Stimulated activated CD4-positive, alpha-beta T cell treated with anti-CD3 and anti-CD28 coated beads, TNF-alpha, amount 100 ng/mL, for 24 hours (primary cell): ENCODE measurements at places on chromosomes 6 and 20.

DNA sequence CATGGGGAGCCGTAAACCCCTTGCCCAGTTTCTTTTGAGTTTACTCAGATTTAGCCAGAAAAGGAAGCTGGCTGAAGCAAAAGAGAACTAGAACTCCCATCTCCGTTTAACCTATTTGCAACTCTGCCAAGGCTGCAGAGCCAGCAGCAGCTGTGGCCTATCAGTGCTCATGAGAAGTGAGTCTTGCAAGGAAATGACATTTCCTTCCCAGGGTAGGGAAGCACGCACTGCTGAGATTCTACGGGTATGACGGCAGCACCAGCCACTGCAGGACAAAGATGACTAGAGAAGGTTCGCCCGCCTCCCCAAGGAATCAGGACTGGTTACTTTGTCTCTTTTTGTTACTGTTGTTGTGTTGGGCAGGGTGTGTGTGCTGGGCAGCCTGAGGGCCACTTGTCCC, 47.6 kb downstream of the PPP1R3G start:
- no peak for DNase-seq

GRCh38 chr6:157107915-157108651, 215.2 kb downstream of the TMEM242 start:
- DNase-seq: no peak

- no peak for DNase-seq
Observed at GRCh38 chr20:11166712-11167111, 492.9 kb upstream of the JAG1 start.

DNA sequence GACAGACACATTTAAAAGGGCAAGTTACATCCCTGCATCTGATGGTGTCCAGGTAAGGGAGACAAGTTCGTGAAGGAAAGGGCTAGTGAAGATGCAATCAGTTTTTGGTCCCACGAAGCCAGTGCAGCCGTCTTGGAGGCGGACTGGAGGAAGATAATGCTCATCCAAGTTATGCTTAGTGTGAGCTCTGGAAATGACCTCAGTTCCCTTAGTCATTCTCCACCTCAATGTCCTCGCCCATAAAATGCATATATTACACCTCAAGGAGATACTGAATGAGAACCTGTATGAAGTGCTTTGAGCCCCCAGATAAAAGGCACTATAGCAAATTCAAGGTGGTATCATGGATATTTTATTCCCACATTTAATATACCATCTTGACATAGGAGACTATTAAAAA, 358.8 kb downstream of the ADGRB3 start:
- DNase-seq: no peak

- no peak for DNase-seq
Observed at GRCh38 chr20:39534846-39535245, 572.7 kb downstream of the DHX35 start.

- no peak for DNase-seq
Observed at GRCh38 chr6:32163559-32164258, 686 bp upstream of the EGFL8 start.

DNA sequence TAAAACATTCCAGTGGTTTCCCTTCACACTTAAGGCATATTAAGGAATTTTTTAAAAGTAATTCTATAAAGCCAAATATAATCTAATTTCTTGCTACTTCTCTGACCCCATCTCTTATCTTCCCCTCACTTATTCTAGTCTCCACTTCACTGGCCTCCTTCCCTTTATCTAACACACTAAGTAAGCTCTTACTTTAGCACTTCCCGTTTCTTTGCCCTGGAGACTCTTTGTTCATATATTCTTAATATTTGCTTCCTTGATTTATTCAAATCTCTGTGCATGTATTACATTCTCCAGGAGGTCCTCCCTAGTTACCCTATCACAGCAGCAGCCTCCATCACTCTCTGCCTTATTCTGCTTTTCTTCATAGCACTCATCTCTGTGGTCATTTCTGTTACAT, 20.3 kb downstream of the GTPBP2 start:
- DNase-seq: no peak

DNA sequence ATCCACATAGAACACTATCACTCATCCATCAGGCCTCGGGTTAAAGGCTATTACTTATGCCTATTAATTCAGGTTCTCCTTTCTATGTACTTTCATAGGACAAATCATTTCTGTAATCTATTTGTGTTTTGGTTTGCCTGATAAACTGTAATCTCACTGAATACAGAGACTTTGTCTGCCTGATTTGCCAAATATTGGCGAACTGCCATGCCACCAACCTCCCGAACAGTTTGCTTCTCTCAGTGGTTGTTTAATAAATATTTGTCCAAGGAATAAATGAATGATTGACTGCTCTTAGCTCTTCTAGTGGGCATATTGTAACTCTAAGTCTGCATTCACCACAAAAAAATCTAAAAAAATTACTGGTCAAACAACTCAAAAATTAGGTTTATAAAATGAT, 170.1 kb upstream of the ZFP64 start:
- no peak for DNase-seq

- DNase-seq: no peak
Observed at GRCh38 chr6:85005494-85005893, 241.1 kb upstream of the TBX18 start.

DNA sequence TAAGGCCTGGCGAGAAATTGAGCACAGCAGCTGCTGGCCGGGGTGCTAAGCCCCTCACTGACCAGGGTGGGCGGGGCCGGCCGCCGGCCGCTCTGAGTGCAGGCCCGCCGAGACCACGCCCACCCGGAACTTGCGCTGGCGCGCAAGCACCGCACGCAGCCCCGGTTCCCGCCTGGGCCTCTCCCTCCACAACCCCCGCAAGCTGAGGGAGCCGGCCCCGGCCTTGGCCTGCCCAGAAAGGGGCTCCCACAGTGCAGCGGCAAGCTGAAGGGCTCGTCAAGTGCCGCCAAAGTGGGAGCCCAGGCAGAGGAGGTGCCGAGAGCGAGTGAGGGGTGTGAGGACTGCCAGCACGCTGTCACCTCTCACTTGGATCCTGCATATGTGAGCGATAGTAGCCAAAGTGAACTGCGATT, 251.2 kb downstream of the GJA1 start:
- no peak for DNase-seq

DNA sequence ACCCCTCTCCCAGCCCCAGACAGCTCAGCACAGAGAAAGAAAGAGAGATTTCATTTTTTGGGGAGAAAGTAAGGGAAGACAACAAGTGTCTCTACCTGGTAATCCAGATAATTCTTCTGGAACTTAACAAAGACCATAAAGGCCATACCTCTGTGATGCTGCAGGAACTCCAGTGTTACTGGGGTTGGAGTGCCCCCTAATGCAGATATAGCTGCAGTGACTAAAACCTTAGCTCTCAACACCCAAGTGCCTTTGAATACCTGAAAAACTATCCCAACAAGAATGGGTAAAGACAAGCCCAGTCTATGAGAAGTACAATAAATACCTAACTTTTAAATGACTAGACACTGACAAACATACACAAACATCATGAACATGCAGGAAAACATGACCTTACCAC, 365.3 kb upstream of the PTCHD4 start:
- no peak for DNase-seq

DNA sequence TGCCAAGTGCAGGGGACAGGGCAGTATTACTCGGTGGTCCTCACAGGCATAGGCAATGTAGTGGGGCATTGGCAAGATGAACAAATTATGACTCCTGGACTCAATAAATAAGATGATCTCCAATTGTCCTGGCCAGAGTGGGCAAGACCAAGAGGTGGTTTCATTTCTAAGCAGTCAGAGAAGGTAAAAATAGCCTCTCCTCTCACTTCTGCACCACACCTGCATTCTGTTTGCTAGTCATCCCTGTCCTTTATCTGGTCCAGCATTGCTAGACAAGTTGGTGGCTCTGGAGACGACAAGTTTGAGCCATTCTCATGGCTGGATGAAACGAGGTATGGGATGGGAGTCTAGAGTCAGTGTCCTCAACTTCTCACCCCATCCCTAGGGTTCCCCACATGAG, 83.0 kb downstream of the BANF2 start:
- DNase-seq: no peak

DNA sequence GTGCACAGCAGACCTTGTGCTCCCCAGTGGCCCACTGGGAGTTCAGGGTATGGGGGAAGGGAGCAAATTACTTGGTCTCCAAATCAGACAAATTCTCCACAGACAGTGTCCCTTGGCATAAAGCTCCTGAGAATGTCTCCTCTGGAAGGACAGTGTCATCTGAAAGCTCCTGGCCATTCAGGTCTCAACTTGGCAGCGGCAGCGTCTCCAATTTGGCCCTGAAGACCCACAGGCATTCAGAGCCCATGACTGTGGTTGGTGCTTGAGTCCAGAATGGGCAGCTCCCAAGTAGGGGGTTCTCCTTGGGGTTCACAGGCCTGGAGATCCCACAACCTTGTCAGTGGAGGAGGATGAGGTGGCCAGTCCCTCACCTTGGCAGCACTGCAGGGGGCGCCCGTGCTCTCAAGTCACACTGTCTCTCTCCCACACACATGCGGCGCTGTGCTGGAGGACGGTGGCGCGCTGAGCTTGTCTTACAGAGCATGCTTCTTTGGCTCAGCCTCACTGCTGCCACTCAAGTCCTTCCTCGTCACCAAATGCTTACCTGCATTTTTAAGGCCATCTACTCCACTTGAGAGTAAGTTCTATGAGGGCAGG, 20.7 kb downstream of the DYNLRB1 start:
- DNase-seq: no peak

- no peak for DNase-seq
Observed at GRCh38 chr6:137765059-137765458, 102.0 kb upstream of the TNFAIP3 start.

GRCh38 chr20:2228926-2229325, 66.9 kb upstream of the TGM3 start:
- no peak for DNase-seq

DNA sequence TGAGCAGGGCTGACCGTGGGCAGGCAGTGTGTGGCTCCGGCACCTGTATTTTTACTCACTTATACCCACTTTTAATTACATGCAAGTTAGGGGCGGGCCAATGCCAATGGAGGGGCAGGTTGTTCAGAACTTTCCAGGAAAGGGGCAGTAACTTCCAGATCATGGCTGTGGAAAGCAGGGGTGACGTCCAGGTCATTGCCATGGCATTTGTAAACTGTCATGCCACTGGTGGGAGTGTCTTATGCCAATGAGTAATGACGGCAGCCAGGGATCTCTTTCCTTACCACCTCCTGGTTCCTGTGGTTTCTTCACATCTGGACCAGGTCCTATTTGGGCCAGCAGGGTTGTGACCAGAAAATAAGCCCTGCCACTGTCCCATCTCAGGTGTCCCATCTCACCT, 258.7 kb downstream of the THBS2 start:
- no peak for DNase-seq

DNA sequence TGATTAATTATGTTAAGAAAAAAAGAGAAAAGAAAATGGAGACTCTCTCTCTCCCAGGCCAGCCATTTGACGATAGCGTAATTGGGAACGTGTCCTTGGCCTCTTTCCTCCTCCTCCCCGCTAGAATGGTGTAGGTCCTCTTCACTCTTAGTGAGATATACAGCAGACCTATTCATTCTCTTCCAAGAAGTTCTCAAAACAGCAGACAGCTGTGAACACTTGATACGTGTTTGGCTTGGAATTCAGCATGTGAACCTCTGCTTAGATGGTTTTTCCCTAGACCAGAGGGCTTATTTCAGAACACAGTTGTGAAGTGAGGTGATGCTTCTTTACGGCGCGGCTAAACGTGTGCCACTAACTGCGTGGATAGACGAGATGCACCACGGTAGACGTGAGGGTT, 32.6 kb upstream of the TULP4 start:
- DNase-seq: no peak

- DNase-seq: no peak
Observed at GRCh38 chr6:169250660-169251059, 3.0 kb downstream of the THBS2 start.

- no peak for DNase-seq
Observed at GRCh38 chr6:113684382-113684901, 172.7 kb upstream of the MARCKS start.

DNA sequence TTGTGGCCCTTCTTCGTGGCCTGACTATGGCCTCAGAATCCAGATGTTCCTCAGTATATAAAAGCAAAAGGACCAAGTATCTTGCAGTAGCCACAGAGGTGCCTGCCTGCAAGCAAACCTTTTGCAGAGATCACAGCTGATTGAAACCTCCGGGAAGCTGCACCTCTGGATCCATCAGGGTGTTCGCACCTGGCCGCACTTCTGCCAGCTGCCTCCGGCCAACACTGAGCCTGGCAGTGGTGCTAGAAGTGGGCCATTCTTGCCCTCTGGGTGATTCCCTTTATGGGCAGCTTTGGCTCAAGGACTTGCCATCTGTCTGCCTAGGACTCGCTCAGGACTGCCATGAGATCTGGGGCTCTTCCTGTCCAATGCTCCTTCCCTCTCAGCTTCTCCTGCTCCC, 214.6 kb upstream of the ECI2 start:
- DNase-seq: no peak

- DNase-seq: no peak
Observed at GRCh38 chr6:7691021-7691420, 34.9 kb upstream of the BMP6 start.

- no peak for DNase-seq
Observed at GRCh38 chr6:131117878-131118277, 17.4 kb upstream of the AKAP7 start.

DNA sequence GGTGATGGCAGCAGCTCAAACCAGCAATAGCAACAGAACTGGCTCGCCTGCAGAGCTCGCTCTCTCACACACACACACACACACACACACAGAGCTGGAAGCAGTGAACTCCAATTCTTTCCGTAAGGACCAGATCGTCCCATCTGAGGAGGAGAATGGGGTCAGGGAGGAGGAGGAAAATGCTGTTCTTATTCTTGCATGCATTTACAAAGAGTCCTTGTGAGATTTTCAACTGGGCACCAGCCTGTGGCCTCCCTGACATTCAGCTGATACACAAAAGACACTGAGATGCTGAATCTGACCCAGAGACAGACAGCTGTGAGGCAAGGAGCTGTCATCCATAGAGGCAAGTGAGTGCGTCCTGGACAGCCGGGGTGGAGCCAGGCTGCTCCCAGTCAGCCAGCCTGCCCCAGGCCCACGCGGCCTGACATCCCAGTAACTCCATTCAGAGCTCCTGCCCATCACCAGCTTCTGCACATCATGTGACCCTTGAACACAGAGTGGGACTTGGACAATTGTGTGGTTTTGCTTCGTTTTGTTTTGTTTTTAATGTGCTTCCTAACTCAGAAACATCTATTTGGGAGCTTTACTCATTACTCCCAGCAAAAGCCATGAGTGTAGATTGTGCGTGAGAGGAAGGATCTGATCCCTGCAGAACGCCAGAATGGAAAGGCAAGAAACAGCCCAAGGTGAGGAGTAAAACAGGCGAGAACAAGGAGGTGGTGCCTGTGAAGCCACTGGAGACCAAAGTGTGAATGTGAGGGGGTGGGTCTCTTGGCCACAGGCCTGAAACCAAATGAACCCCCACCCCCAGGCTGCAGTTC, 2.1 kb downstream of the SERPINB9 start:
- no peak for DNase-seq

GRCh38 chr6:129130959-129131681, 248.2 kb downstream of the LAMA2 start:
- DNase-seq: no peak

GRCh38 chr6:90442366-90442765, 144.5 kb downstream of the MAP3K7 start:
- no peak for DNase-seq

GRCh38 chr6:1045239-1045638, 266.7 kb upstream of the FOXQ1 start:
- no peak for DNase-seq

GRCh38 chr6:157075549-157076450, 247.5 kb downstream of the TMEM242 start:
- DNase-seq: no peak

- DNase-seq: no peak
Observed at GRCh38 chr6:90714319-90714718, 127.4 kb upstream of the MAP3K7 start.
